ENCODE measurements at places on chromosomes 16 and 17.
A peak's percentile ranks its signal among the peaks of the same experiment; 100 is the strongest.

DNA sequence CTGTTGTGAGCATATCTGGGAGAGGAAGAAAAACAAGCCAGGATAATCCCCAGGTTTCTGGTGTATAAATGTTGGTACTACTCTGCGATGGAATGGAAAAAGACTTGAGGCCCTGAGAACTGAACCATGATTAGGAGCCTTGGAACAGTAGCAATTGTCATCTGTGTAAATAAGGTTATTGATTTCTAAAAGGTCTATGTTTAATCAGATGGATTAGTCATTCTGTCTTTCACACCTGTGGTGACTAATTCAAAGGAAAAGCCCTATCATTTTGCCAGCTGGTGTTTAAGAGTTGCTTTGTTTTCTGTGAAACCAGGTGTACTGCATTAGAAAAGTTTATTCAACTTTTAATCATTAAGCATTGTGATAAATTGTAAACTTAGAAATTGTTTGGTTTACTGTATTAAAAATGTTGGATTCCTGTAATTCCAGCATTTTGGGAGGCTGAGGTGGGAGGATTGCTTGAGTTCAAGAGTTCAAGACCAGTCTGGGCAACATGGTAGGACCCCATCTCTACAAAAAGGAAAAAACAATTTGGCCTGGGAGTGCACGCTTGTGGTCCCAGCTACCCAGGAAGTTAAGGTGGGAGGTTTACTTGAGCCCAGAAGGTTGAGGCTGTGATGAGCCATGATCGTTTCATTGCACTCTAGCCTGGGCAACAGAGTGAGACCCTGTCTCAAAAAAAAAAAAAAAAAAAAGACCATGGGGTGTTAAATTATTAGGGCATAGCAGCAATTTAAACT lies 29.0 kb upstream of the KPNB1 start:
- no peak for DNase-seq

DNA sequence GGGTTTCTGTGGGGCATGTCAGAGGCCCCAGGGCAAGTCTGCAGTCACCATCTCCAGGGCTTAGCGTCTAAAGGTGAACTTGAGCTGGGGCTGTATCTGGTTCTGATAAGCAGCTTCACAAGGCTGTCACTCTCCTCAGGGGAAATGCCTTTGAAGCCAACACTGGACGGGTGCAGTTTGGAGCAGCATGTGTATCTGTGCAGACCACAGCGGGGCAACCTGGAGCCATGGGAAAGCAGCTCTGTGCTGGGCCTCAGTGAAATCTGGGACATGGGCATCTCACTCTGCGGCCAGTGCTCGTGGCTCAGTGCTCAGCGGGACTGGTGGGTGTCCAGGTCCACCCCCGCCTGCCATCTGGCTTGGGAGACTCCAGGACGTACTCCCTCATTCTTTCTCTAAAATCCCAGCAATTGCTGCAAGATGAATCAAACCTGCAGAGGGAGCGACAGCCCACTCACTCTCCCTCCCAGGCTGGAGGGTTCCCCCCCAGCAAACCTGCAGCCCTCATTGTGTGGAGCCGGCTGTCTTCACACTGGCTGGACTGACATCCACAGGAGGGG lies 63.5 kb downstream of the PRMT7 start:
- DNase-seq = no peak

DNA sequence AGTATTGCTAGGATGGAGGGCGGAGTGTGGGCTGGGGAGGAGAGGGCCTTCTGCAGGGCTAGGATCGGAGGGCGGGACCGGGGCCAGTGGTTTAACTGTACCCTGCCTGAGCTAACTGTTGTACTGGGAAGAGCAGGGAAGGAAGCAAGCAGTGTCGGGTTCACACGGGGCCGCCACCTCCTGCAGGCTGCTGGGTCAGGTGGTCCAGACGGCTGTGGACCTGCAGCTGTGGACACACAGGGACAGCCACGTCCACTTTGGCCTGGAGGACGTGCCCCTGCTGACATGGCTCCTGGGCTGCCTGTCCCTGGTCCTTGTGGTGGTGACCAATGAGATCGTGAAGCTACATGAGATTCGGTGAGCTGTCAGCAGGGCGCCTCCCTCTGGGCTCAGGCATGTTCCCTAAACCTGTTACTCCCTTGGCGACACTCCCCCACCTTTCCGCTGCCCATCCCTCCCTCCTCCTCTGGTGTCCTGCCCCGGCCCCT lies 16.6 kb downstream of the CASKIN2 start:
- DNase-seq = no peak

DNA sequence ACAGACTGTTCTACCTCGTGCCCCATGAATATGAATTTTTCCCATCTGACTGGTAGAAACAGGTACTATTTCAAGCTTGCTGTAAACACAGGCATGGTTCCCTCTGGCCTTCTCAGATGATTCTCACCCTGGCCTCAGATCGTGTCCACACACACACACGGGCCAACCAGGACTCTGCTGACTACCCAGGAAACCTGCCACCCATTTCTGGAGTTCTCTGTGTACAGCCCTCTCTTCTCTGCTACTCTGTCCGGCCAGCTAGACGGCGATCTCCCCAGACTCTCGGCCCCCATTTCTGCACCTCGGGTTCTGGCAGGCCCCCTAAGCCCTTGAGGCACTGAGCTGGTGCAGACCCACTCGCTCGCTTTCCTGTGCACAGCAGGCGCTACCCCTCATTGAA lies 31.2 kb downstream of the RPA1 start:
- DNase-seq = no peak

DNA sequence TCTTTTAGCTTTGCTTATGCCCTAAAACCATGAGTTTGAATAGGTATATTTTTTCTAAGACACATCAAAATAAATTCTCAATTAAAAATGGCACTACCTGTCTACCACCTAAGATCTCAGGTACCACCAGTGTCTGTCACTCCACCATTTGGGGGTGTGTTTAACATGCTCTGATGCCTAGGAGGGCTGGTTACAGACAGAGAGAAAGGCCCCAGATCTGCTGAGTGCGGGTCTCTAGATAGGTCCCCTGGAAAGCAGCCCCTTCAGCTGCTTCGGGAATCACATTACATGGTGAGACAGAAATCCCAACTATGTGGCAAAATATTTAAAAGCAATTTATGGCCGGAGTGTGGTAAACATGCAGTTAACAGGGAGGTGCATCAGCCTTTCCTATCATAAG lies 653 bp upstream of the VAC14 start:
- no peak for DNase-seq

- no peak for DNase-seq
These were observed 44.7 kb downstream of the COG7 start for GRCh38 chr16:23408242-23408822.

GRCh38 chr16:68564382-68564985 lies 25.4 kb downstream of the ZFP90 start:
- peak; percentile 5 for DNase-seq

DNA sequence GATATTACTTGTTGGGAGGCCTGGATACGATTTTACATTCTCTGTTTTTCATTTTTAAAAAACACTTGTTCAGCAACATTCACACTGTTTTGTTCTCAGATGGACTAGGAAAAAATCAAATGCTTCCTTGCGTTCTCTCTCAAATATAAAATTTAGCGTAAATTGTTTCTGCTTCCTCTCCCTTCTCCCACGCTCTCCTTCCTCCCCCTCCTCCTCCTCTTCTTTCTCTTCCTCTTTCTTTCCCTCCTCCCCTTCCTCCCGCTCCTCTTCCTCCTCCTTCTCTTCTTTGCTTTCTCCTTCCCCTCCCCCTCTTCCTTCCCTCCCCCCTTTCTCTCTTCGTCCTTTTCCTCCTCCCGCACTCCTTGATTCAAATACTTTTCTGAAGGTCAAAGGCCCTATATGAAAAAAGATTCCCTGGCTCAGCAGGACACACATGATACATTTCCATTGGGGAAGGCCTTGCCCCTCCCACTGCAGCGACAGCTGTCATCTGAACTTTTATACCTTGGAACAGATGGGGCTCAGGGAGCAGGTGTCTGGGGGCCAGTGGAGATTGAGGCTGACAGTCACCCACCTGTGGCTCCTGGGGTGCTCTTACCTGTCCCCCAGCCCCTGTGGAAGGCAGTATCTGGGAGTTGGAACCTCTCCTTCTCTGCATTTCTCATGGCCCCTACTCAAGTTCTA lies 99.4 kb upstream of the SDK2 start:
- no peak for DNase-seq

GRCh38 chr16:68233835-68234187 lies 2.1 kb downstream of the ESRP2 start:
- no peak for DNase-seq

DNA sequence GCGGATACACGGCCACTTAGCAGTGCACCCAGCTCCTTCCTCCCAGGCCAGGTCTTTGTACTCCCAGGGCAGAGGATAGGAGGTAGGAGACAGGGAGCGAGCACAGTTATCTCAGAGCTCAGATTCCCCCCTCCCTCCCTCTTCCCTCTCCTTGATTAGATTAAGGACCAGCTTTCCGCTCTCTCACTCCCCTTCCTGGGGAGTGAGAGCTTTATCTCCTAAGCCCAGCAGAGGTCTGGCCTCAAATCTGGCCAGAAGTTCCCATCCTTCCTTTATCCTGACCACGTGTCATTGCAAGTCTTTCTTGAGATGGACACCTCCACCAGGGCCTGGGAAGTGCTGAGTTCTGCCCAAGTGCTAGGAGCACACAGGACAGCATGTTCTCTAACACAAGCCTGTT lies 5.1 kb downstream of the ARL4D start:
- DNase-seq = no peak

DNA sequence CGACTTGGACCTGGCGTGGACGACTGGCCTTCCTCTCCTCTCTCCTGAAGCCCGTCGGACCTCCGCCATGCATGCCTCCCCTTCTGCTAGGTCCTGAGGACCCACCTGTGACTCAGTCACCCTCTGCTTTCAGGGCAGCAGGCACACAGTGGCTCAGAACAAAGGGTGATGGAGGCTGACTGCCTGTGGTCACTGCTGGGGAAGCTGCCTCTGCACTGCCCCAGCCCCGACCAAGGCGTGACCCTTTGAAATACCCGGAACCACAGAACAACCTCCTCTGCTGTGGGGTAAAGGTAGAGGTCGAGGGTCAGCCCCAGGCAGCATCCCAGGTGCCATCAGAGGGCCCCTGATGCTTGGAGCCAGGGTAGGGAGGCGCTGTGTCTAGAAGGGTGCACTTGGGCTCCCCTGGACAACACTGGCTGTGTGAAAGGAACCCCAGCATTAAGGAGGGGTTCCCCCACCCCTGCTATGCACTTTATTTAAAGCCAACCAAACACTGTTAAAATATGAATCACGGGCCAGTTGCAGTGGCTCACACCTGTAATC lies 12.5 kb upstream of the SLC4A1 start:
- DNase-seq = no peak

- DNase-seq = no peak
These were observed 79.1 kb downstream of the TAOK1 start for GRCh38 chr17:29469276-29469675.

DNA sequence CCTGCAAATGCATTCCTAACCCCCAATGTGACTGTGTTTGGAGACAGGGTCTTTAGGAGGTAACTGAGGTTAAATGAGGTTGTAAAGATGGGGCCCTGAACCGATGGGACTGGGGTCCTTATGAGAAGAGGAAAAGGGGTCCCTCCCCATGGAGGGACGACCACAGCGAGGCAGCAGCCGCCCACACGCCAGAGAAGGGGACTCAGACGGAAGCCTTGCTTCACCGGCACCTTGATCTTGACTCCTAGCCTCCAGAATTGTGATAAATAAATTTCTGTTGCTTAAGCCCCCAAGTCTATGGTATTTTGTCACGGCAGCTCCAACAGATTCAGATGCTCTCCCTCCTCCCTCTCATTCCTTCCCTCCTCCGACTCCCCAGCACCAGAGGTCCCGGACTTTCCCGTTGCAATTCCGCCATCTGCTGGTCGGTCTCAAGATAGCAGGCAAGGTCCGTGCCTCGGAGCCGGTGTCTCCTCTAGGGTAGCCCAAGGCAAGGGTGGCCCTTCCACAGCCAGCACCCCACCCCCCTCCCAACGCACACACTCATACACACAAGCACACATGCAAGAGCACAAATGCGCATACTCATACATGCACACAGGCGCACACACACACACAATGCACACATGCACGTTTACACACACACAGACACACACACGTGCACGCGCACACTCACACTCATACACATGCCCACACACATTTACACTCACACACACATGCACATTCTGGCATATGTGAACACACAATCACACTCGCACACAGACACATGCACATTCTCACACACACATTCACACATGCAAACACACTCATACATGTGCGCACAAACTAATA lies 23.1 kb upstream of the C16orf78 start:
- peak; percentile 45 for DNase-seq

DNA sequence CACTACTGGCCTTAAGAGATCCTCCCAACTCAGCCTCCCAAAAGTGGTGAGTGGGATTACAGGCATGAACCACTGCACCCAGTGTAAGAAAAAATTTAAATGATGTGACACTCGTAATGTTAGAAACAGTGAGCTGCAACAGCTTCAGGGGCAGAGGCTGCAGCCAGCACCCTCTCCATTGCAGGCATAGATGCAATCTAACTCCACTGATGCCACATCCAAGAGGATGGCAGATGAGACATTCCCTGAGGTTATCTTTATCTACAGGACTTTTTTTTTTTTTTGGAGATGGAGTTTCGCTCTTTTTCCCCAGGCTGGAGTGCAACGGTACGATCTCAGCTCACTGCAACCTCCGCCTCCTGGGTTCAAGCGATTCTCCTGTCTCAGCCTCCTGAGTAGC lies 19.9 kb downstream of the ZCCHC14 start:
- no peak for DNase-seq

- DNase-seq = no peak
These were observed 88.7 kb downstream of the BMERB1 start for GRCh38 chr16:15523092-15523541.

DNA sequence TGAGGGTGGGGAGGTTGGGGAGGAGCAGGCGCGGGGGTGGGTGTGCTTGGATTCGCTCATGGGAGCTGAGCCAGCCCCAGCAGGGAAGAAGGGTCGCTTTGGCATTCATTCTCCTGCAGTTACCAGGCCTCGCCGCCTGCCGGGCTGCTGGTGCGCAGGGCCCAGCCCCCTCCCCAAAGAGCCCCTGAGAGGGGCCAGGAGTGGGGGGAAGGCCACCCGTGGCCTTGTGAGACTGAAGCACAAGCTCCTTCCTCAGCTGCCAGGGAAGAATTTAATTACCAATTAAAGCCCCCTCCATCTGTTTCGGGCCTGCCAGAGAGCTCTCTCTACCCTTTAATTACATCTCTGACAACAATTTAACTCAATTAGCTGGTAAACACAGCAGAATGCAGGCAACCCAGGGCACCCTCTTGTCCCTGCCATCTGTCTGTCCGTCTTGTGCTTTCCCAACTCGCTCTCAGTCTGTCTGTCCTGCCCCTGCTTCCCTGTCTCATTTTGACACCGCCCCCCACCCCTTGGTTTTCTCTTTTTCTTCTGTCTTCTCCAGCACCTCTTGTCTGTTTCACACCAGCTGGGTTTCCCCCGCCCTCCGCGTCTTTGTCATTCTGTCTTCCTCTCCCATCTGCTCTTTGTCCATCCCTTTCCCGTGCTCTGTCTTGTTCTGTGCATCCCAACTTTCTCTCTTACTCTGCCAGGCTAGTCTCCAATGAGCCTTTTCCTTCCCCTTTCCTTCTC lies 32.7 kb downstream of the CDK5RAP3 start:
- no peak for DNase-seq

Measured in fibroblast of the aortic adventitia (primary cell).